ENCODE measurements at places on chromosomes 3 and 15.

GRCh38 chr3:30203301-30203700 lies 403.1 kb upstream of the TGFBR2 start:
- DNase-seq = no peak

DNA sequence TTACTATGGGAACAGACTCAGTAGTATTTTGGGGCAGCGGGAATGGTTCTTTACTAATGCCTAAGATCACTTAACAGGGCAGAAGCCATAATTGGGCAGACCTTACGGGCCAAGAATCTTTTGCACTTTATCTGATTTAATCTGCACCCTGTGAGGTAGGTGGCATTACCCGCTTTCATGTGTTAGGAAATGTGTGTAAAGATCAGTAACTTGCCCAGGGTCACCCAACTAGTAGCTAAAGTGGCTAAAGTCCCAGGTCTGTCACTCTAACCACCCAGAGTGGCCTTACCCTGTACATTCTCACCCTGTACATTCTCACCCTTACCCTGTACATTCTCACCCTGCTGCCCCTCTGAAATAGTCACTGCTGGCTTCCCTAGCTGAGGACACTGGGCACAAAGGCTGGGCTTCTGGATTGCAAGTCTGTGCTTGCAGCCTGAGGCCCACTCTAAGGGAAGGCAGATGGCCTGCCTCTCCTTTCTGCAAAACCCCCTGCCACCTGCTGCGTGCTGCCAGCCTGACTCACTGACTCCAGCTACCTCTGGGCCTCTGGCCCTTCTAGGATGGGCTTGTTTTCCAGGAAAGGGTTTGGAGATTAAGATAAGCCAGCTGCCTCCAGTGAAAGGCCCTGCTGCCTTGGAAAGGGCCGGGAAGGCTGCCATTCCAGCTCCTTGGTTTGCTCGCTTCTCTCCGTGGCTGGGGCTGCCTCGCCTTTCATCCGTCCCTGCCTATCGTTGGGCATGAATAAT lies 37.5 kb upstream of the MYZAP start:
- DNase-seq = no peak

DNA sequence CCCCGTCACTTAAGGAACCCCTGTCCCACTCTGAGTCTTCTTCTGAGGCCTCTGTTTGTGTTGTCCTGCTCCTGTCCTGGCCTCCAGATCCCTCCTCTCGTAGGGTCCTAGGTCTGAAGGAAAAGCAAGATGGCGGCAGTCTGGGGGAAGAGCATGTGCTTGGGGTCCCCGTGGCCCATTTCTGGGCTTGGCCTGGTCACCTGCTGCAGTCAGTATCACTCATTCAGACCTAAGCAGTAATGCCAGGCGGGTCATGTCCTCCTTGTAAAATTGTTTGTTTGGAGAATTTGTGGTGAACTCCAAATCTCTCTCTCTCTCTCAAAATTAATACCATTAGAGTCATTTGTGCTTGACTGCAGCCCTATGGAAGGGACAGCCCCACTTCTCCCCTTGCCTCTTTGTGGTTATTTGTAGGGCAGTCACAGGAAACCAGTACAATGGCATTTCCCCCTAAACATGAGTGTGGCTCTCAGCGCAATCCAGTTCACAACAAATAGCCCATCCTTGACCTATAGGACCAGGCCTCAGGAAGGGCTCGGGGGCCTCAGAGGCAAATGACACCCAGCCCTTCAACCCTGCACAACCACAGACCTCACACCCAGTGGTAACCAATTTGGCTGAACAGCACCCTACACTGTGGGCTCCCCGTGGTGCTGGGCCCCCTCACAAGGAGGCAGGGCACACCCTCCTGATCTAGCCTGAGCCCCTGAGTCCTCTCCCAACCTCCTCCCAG lies 173.5 kb downstream of the OR4M2 start:
- no peak for DNase-seq

GRCh38 chr3:143975554-143976152 lies 4.0 kb downstream of the DIPK2A start:
- no peak for DNase-seq

- DNase-seq = no peak
These were observed at the start of gene CCDC71 for GRCh38 chr3:49165771-49166751. CCDC71 (minus strand) TSS chr3:49166331; CDS start chr3:49164208, 2,123 bp downstream.

Measured in thoracic aorta (tissue), 2 donors.